ENCODE measurements at places on chromosomes 7 and 10.

DNA sequence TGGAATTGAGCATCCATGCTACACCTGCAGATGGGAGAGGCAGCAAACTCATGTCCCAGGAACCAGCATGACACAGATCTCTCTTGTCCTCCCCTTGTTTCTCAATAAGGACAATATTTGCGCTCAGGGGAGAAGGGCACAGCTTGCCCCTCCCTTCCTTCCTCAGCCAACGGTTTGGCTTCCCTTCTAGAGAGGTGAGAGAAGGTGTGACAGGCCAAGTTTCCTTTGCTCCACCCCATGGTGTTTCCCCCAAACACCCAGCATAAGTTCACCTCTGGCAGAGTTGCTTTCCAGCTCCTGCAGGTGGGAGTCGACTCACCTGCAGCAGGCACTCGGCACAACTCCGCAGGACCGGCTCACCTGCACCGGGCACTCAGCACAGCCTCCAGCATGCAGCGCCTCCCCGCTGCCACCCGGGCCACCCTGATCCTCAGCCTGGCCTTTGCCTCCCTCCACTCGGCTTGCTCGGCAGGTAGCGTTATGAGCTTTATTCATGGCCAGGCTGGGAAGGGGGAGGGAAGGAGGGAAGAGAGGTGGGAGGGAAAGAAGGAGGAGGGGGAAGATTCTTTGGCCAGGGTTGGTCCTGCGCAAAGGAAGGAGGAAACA is at the start of the genes ATP6V0A4 and TMEM213:
ATP6V0A4 (minus strand) TSS at position 482 of the 606 bp plus-strand sequence. CDS start 26,949 bp downstream, outside the sequence.
TMEM213 (plus strand) TSS at position 280 of the 606 bp plus-strand sequence; CDS start at position 391, 111 bp downstream.
- DNase-seq, result no peak

- DNase-seq, result no peak
Measured at GRCh38 chr10:128609460-128609859, 483.2 kb upstream of the MKI67 start.

DNA sequence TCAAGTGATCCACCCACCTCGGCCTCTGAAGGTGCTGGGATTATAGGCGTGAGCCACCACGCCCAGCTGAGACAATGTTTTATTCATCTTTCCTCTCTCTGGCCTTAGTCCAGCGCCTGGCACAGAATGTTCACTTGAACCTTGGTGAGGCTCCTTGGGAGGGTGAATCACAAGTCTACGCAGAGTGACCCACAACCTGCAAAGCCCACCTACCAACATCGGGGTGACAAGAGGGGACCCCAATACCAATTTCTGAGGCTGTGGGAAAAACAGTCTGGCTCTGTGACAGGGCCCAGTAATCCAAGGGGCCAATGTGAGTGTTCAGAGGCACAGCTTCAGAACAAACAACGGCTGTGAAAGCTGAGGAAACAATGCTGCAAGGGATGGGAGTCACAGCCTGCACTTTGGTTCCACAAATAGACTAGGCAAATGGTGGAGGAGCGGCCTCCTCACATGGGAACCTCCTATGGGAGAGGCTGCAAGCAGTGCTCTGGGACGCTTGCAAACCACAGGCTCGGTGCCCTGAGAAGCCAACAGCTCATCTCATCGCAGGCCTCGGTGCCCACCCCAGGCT is 5.6 kb upstream of the MALSU1 start:
- DNase-seq, result no peak

DNA sequence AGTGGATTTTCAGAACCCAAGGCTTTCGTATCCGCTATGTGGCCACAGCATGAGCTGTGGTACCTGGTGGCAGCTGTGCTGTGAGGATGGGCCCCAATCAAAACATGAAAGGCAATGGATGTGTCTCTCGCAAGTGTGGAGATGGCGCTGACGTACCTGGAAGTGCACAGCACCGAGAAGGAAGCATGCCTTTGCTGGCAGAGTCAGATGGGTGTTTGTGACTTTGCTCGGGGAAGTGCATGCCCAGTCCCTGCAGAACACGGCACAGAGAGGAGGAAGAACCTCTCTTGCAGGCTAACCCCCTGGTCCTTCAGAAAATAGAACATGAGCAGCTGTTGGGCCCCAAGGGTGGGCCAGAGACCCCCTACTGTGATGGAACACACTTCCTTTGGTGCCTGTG is 654.1 kb upstream of the ZWINT start:
- no peak for DNase-seq
